ENCODE measurements at places on chromosomes 1 and 21. TPM values are rescaled to one million over a fixed set of nuclear protein-coding genes. Genes with fewer than 3 reads are reported as not detected.

The CD5L gene
- total RNA-seq: not detected

The RAB13 gene
- total RNA-seq: 112 TPM

- DNase-seq: no peak
Observed at GRCh38 chr1:185440877-185441276, 123.8 kb upstream of the IVNS1ABP start.

GRCh38 chr1:97210307-97210706 is 488.7 kb downstream of the PTBP2 start:
- no peak for DNase-seq

GRCh38 chr1:150971583-150972416 is 2.8 kb downstream of the CERS2 start:
- DNase-seq: peak; percentile 63
